Peyer's patch (tissue), 4 donors: ENCODE measurements at places on chromosomes 13 and 19.

DNA sequence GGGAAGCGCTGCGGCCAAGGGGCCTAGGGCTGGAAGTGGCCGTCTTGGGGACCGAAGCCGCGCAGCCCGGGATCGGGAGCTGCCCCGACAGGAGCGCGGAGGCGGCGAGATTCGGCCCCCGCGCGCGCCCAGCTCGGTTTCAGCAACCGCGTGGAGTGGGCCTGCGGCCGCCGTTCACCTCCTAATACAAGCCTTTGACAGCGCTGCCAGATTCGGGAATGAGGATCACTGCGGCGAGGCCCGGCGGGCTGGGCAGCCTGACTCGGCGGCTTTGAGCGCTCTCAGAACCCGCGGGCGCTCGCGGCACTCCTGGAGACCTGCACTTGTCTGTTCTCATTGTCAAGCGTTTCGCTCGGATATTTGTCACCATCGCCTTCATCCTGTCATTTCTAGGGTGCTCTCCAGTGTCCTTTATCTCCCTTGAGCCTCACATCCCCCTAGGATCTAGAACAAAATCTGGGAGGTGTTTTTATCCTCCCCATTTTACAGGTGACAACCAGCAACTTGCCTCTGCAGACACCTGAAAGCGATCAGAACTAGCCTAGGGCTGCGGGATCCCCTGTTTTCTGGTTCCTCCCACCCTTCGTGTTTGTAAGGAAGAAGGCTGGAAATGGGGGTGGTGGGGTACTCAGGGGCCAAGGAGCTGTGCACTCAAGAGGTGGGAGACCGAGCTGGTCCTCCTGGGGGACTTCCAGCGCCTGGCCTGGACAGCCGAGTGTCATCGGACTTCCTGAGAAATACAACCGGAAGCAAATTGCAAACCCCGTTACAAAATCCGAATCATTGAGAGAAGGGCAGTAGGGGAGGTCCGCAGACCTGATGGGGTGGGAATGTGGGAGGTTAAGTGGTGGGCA is 1.5 kb upstream of the CDX2 start:
- peaks cover 9% of the 10 kb centered on the region for H3K27me3 ChIP-seq
- peak overlapping the region; percentile 33 for H3K4me3 ChIP-seq
- H3K36me3 ChIP-seq = peaks cover 4% of the 10 kb centered on the region
- DNase-seq = no peak
- H3K27ac ChIP-seq = peak overlapping the region; percentile 98

- H3K27ac ChIP-seq = no peak overlapping the region
- H3K4me1 ChIP-seq = peaks cover 16% of the 10 kb centered on the region
- H3K27me3 ChIP-seq = no peaks in the 10 kb centered on the region
- H3K4me3 ChIP-seq = peak overlapping the region; percentile 99
- no peak for DNase-seq
- H3K36me3 ChIP-seq = no peaks in the 10 kb centered on the region
Measured at GRCh38 chr19:40192758-40193586, 1.7 kb downstream of the MAP3K10 start.

DNA sequence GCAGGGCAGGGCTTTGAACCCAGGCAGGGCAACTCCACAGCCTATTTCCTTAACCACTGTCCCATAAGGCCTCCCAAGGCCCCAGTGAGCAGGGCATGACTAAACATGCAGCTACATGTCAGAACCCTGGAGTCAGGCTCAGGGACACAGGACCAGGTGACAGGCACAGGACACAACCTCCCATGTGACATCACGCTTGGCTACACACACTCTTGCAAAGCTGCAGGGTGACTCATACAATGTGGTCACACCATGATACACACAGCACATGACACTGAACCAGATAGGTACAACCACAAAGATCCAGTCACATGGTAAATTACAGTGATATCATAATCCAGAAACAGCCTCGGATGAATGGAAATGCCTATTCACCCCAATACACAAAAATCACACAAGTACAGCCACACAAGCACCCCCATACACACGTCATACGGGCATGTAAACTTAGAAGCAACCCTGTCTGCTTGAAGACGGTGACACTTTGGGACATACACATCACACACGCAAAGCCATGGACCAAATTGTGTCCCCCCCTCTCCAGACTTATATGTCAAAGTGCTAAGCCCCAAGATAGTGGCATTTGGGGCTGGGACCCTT is 14.5 kb downstream of the KLK4 start:
- no peaks in the 10 kb centered on the region for H3K36me3 ChIP-seq
- H3K27ac ChIP-seq = peak overlapping the region; percentile 19
- H3K4me3 ChIP-seq = no peak overlapping the region
- DNase-seq = peak; percentile 90

DNA sequence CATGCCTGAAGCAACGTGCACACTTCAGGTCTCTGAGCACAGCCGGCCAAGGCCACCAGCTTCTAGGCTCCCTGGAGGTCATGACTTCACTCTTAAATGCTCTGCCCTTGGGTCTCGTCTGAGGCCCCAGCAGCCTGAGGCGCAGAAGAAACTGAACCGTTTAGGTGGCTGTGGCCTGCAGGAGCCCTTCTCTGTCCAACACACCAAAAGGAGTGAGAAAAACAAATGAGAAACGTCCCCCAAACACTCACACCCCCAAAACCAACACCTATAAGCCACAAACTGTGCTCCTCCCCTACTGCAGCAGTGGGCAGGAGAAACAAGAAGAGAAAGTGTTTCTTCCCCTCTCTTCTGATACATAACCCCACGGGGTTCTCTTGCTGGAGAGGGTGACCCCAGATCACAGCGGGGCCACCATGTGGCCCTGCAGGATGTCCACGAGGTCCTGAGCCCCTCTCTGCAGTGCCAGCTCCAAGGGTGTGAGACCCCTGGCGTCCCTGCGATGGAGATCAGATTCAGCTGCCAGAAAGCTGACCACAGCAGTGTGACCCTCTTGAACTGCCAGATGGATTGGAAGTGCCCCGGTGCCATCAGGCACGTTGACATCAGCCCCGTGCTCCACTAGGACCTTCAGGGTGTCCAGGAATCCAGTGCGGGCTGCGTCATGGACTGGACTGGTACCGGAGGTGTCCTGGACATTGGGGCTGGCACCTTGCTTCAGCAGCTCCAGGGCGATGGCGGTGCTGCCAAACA is 1.0 kb upstream of the KRI1 start:
- peaks cover 39% of the 10 kb centered on the region for H3K4me1 ChIP-seq
- peak; percentile 73 for DNase-seq
- peaks cover 8% of the 10 kb centered on the region for H3K36me3 ChIP-seq
- H3K4me3 ChIP-seq = no peak overlapping the region

GRCh38 chr19:16457954-16458331 is 13.8 kb downstream of the EPS15L1 start:
- no peaks in the 10 kb centered on the region for H3K36me3 ChIP-seq
- DNase-seq = no peak
- no peak overlapping the region for H3K4me3 ChIP-seq
- no peaks in the 10 kb centered on the region for H3K27me3 ChIP-seq
- H3K27ac ChIP-seq = no peak overlapping the region
- H3K4me1 ChIP-seq = peaks cover 15% of the 10 kb centered on the region

DNA sequence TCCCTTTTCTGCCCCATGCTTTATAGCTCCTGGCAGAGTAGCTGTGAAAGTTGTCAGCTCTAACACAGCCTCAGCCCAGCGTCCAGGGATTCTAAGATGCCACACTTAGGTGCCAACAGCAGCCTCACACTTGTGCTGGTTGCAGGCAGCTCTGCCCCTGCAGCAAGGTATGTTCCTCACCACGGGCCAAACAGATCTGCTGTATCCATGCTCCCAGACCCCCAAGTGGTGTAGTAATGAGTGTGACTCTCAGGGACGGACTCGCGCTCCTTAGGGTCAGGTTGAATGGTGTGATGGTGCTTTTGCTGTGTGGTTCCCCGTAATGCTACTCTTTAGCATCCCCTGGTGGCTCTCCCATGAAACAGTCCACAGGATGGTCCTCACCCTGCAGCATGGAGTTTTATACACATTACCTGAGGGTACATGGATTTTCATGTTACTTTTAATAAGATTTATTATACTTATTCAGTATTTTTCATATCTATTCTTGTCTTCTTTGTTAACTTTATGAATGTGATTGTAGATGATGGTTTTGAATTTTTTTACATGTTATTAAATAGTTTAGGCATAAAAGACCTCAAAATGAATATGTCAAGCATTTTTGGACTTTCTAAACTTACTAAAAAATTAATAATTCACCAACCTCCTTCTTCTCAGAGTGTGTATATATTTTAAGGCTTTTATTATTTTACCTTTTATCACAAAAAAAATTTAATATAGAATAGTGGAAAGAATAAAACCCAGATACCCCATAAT is 232.5 kb downstream of the SLC7A1 start:
- no peak overlapping the region for H3K4me3 ChIP-seq
- H3K36me3 ChIP-seq = no peaks in the 10 kb centered on the region
- H3K4me1 ChIP-seq = no peaks in the 10 kb centered on the region
- H3K27ac ChIP-seq = no peak overlapping the region

DNA sequence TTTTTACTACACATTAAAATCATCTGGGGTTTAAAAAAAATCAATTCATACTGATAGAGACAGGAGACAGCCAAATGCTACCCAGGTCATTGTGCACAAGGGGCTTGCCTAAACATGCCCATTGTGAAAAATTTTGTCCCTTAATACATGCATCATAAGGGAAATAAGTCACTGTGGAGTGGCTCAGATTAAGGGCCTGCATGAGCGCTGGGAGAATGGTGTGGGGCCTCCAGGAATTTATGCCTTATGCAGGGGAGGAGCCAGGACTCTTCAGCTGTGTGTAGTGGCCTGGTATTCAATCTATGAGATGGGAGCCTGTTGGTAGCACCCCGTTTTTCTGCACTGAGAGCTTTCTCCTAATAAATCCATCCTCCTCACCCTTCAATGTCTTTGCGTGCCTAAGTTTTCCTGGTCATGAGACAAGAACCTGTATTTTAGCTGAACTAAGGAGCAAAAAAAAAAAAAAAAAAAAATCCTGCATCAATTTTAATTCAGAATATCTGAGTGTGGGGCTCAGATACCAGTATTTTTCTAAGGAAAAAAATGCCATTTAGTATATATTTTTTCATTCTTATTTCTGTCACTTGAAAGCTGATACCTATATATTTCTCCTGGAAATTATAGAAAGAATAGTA is 997.6 kb upstream of the ATXN8OS start:
- no peak overlapping the region for H3K4me3 ChIP-seq
- H3K27ac ChIP-seq = no peak overlapping the region
- no peaks in the 10 kb centered on the region for H3K4me1 ChIP-seq
- H3K36me3 ChIP-seq = no peaks in the 10 kb centered on the region
- H3K27me3 ChIP-seq = no peaks in the 10 kb centered on the region
- no peak for DNase-seq

GRCh38 chr13:28725046-28725610 is 6.4 kb upstream of the SLC46A3 start:
- H3K4me3 ChIP-seq = no peak overlapping the region
- H3K36me3 ChIP-seq = no peaks in the 10 kb centered on the region
- no peak overlapping the region for H3K27ac ChIP-seq
- no peak for DNase-seq

GRCh38 chr19:51548213-51548651 is 16.8 kb upstream of the SIGLEC6 start:
- DNase-seq = no peak
- H3K27ac ChIP-seq = peak overlapping the region; percentile 27
- H3K4me1 ChIP-seq = no peaks in the 10 kb centered on the region
- H3K36me3 ChIP-seq = no peaks in the 10 kb centered on the region

GRCh38 chr19:31316201-31316951 is 32.9 kb downstream of the TSHZ3 start:
- H3K27me3 ChIP-seq = no peaks in the 10 kb centered on the region
- H3K36me3 ChIP-seq = no peaks in the 10 kb centered on the region

DNA sequence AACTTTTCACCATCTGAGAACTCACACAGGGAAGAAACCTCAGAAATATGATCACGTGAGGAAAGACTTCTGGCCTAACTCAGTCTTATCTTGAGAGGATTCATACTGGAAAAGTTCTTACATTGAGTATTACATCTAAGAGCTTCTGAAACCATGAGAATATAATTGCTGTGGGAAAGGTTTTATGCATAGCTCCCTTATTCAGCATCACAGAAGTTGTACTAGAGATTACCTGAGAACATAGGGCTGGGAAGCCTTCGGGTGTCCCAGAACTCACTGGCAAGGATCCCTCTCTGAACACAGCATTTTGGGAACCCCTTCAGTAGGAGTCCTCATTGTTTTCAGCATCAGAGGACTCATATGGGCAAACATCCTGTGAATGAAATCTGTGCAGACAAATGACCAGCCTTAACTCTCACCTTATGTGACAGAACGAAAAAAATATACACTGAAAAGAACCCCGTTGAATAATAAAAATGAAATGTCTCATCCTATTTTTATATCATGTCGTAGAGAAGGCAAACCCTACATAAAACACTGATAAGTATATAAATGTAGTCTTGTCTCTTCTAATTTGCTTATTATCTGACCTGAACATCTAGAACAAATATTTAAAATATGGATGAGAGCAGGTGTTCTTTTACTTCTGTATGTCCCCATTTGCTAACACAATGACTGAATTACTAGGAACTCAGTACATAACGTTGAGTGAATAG is 14.2 kb downstream of the ZNF274 start:
- H3K36me3 ChIP-seq = no peaks in the 10 kb centered on the region
- DNase-seq = no peak
- no peaks in the 10 kb centered on the region for H3K4me1 ChIP-seq
- no peaks in the 10 kb centered on the region for H3K27me3 ChIP-seq

DNA sequence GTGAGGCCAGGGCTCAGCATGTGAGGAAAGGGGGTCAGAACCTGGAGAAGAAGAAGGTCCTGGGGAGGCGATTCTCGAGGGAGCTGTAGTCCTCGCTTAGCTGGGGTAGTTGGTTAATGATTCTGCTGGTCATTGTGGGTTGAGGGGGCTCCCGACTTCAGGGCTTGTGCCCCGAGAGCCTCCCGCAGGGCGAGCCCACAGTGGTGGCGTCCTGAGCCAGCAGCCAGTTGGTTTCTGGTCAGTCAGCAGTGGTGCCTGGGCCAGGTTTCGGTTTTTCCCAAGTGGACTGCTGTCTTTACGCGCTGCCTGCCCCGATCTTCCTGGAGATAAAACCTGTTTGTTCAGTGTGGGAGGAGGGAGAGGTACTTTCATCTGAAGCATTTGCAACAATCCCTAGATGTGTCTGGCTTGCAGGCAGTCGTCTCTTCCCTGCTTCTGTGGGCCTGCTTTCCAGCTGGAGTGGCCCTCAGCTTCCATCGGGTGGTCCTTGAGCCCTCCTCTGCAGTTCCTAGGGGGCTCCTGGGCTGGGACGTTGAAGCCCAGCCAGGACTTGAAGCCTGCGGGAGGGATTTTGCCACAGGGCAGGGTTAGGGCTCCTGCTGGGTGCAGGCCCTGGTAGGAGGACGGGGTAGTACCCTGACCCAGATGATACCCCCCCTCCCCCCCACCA is 3.2 kb downstream of the PTBP1 start:
- H3K4me1 ChIP-seq = peaks cover 10% of the 10 kb centered on the region
- H3K4me3 ChIP-seq = peak overlapping the region; percentile 18
- no peaks in the 10 kb centered on the region for H3K27me3 ChIP-seq
- H3K36me3 ChIP-seq = no peaks in the 10 kb centered on the region
- peak overlapping the region; percentile 100 for H3K27ac ChIP-seq

DNA sequence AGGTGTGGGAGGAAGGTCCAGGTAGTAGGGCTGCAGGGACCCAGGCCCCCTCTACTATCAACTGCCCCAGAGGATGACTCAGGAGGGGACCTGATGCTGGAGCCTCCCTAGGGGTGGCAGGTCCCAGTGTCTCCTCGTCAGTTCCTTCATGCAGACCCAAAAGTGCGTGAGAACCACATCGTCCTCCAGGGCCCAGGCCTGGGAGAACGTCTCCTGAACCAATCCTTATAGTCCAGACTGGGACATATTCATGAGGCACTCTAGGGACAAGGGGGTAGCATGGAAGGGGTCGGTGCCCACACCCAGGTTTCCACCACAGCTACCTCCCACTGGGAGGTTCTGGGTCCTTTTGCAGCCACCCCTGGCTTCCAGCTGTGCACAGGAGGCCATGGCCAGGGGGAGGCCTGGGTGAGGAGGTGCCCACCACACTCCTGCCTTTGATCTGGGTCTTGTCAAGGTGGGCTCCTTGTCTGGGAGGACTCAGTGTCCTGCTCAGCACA is 38.0 kb upstream of the TPM4 start:
- no peak overlapping the region for H3K27ac ChIP-seq
- no peak overlapping the region for H3K4me3 ChIP-seq
- no peaks in the 10 kb centered on the region for H3K27me3 ChIP-seq
- no peaks in the 10 kb centered on the region for H3K36me3 ChIP-seq
